ENCODE measurements at places on chromosomes 16 and 17.

DNA sequence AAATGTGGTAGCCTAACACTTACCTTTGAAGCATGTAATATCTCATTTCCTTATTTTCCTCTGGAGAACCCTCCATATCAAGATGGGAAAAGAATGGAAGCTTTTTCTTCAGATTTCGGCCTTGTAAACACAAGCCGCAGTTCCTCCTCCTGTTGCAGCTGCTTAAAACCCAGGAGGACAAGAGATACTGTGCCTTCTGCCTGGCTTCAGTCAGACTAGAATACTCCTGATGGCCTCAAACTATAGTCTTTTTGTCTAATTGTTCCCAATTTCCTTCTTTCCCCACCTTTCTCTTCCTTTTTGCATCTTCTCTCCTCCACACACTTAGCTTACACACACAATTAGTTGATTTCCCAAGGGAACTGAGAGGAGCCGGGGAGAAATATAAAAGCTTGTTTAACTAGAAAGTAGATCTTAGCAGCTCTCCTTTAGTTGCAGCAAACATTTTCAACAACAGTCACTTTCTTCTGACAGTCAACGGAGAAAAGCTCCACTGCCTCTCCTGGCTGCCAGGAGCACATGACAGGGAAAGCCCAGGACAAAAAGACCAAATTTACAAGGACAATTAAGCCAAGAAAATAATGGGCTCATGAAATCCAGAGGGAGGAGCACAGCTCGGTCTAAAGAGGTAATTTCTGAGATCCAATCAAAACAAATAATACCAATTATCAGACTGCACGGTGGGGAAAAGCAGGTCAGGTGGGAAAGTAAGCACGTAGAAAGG, 76.4 kb upstream of the C17orf78 start:
- no peak for DNase-seq

GRCh38 chr17:73589363-73589980, 54.8 kb downstream of the SDK2 start:
- DNase-seq: no peak

- no peak for DNase-seq
These were observed at the start of gene MYH1 for GRCh38 chr17:10518271-10519037. TSS of gene MYH1 (minus strand) at chr17:10518542. CDS start at chr17:10516642, 1,900 bp downstream.

DNA sequence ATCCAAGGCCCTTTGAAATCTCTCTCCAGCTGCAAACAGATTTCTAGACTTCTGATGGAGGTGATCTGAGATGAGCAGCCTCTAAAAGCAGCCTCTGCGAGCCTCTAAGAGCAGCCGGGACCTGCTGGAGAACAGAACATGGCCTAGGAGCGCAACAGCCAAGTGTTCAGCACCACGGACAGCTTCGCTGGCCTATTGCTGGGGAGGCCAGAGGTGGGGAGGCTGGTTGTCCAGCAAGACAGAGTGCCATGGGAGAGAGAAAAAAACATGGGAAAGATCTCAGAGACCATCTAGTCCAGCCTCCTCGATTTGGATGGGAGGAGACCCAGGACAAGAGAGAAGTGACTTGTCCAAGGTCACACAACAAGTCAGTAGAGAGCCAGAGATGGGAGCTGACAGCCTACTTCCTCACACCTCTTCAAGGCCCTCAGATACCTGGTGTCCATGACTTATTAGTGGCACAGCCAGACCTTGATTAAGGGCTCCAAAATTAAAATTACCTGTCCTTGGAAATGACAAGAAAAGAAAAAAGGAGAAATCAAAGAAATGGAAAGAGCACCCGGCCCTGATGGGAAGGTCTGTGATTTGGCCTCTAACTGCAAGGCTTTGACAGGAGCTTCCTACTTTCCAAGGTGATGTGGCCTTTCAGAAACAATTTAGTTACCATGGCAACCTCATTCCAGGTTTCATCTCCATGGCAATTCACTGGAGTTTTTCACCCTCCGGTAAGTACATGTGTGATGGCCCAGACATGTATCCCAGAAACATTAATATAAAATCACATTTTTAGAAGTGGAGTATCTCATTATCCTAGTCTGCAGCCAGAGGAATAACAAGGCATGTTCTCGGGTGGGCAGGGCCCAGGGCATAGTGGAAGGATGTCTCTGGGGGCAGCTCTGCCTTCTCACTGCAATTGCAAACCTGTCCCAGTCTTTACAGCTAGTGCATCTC, 14.5 kb downstream of the RPRML start:
- no peak for DNase-seq

DNA sequence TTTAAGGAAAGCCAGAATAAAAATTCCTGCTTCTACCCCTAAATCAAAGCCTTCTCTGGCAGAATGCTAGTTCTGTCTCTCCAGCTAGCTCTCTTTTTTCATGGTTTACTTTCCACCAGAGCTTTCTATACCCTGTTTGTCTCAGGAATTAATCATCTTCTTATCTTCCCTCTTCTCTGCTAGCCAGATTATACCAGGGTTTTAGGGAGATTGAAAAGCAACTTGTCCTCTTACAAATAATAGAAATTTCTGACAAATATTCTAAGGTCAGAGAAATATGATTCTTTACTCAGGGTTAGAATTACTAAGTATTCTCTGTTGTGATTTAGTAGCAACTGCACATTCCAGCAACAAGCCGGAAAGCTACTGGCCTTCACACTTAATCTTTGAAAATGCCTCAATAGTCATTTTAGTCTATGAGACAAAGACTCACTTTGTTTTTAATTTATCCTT, 166.4 kb downstream of the TANC2 start:
- DNase-seq: no peak

GRCh38 chr17:71392715-71393567, 727.9 kb upstream of the SOX9 start:
- DNase-seq: no peak

DNA sequence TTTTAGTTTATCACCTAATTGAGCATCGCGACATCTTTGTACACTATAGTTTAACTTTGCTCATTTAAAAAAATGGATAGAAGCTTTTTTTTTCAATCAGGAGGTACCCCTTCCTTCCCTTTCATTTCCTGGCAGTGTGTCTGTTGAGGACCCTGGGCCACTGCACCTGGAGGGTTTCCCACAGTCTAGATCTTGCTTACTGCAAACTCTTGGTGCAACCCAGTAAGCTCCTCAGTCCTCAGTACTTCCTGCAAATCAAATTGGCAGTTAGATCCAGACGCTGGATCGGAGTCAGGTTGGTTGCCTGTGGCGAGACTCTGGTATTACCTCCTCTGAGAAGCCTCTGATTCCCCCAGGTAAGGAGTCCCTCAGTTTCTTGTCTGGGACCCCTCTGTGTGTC, 162.0 kb downstream of the RAB11FIP4 start:
- no peak for DNase-seq

GRCh38 chr17:9666461-9667050, 21.2 kb downstream of the USP43 start:
- no peak for DNase-seq

DNA sequence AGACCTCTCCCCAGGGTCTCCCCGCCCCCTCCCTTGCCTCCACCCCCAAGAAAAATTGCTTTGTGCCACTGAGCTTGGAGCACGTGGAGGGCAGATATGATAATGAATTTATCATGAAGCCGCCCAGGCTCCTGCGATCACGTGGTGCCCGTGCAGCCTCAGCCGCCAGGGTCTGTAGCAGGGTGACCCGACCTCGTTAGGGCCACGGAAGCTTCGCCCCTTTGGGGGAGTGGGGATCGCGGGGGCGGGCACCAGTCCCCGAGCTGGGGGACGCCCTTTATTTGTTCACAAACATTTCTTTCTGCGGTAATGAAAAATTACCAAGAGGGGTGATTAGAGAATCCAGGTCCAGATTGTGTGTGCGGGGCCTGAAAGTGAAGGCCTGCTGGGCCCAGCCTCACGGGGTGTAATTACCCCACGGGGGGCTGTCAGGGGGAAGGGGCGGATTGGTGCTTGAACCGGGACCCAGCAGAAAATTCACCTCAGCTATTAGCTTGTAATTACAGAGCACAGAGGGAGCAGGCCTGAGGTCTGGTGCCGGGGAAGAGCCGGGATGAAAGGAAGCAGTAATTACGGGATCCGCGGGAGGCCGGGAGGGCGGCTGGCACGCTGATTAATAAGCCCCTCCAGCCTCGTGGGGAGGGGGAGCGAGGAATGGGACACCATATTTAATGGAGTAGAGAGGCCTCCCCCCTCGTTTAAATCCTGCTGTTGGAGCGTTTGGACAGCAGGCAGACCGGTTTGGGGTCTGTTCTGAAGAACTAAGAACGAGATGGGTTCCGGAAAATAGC, 13.3 kb downstream of the GSE1 start:
- no peak for DNase-seq

DNA sequence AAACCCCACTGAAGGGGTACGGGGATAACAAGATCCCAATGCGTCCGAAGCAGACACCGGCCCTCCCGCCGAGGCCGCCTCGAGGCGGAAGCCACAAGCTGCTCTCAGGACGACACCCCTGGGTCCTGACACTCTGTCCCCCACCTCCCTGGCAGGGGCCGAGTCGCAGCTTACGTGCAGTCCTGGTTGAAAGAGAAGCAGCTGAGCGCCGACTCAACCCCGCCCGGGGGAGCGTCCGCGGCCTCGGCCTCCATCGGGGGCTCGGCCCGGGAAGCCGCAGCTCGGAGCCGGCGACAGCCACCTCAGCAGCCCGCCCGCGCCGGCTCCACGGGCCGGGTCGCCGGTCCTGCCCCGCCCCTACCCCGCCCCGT, at the start of gene WIPI1:
WIPI1 (minus strand) TSS at position 329 of the 371 bp plus-strand sequence; CDS start at position 254, 75 bp downstream.
- no peak for DNase-seq

DNA sequence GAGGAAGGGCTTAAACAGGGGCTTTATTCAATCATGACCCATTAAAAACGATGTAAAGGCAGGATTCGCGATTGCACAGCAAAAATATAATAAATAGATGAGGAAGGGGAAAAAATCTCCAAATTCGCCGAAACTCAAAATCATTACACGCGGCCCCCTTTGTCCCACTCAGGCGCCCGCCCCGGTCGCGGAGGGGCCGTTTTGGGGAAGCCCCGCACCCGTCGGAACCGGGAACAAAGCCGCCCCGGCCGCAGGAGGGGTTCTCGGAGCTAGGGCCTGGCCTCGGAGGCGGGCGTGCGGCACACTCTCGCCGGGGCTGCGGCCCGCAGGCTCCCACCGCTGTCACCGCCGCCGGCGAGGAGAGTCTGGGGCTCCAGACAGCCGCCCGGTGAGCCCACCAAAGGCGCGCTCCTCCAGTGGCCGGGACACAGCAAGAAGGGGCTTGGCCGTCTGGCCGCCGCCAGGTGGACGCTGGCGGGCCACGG, 521 bp downstream of the C16orf87 start:
- DNase-seq: peak; percentile 37

- no peak for DNase-seq
These were observed 45.5 kb downstream of the MRC2 start for GRCh38 chr17:62672957-62673356.

DNA sequence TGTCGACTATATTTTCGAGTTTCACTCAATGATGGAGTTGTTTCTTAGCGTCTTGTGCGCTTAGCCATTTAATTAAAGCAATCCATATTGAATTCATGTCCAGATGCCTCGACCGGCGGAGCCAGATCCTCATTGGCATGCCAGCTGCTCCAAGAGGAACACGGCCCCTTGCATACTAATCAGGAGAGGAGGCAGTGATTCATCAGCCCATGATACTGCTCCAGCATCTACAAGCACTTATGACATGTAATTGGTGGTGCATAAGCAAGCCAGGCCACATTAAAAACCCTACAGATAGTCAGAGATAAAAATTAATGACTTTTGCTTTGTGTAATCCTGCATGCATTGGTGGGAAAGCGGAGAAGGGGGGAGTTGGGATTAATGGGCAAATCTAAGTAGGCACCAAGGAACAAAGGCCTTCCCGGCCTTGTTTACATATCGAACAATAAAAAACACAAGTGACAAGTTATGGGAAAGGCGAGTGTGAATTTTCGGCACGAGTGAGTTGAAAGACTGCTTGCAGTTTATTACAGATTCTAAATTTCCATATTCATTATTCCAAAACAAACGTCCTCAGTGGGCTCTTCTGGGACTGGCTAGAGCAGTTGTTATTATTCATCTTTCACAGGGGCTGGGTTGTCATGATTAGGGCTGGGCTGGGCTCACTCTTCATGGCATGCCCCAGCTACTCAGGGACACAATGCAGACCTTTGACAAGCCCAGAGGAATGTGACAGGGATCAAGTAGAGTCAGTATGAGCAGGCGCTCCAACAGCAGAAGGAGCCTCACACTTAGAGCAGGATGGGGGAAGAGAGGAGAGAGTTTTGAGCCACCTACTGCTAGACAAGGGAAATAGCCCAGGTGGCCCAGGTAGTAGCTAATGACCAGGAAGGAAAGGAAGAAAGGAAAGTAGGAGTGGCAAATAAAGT, 281.7 kb upstream of the ZFHX3 start:
- no peak for DNase-seq

GRCh38 chr16:66459878-66460277, 32.8 kb downstream of the BEAN1 start:
- DNase-seq: no peak

DNA sequence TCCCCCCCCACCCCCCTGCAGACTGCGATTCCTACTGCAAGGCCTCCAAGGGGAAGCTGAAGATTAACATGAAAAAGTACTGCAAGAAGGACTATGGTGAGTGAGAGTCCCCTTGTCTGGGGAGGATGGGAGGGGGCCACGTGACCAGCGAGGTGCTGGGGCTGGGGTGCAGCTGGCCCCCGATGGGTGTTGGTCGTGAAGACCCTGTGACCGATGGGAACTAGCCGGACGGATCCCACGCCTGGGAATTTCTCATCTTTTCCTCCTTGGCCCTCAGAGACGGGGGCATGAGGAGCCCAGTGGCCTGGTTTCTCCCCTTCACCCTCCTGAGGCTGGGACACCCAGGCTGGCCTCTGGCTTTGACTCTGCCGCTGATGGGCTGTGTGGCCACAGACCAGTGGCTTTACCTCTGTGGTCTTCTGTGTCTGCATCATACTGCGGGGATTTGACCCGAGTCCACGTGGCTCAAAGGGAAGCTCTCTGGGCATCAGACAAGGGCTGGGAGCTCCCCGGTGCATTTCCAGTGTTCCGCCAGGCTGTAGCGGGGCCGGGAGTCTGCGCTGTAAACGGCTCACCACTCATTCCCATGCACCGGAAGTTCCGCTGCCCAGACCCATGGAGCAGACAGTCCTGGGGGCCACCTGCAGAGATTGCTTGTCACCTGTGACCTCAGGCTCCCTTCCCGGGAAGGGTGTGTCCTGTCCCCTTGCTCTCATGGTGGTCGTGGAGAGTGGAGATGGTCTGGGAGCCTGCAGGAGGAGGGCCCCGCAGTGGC, 200.0 kb downstream of the NTN1 start:
- DNase-seq: no peak

GRCh38 chr17:6153375-6153774, 83.2 kb downstream of the WSCD1 start:
- no peak for DNase-seq

DNA sequence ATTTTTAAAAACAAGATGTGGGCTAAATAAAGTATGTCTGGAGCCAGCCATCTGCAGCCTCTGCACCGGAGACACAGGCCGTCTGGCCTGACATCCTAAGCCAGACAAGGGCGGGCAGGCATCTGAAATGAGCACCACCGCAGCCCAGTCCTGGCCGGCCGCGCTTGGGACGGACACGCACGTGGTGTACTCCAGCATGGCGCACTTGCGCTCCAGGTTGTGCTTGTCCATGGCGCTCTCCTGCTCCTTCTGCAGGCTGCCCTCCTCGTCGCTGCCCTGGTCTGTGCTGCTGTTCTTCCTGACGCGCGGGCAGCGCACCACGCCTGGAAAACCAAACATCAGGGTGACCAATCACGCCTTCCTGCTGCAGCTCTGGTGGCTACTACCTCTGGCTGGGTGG, 60.3 kb downstream of the GTF3C1 start:
- no peak for DNase-seq
